ENCODE measurements at places on chromosomes 2 and 18.

GRCh38 chr2:19702267-19702666, 199.5 kb downstream of the TTC32 start:
- DNase-seq: peak; percentile 29

- no peak for DNase-seq
Measured at GRCh38 chr2:171210864-171211431, 50.3 kb upstream of the TLK1 start.

GRCh38 chr18:12408247-12408869, 629 bp downstream of the PRELID3A start:
- peak; percentile 32 for DNase-seq

GRCh38 chr2:20806286-20806685, 16.6 kb downstream of the LDAH start:
- DNase-seq: no peak

DNA sequence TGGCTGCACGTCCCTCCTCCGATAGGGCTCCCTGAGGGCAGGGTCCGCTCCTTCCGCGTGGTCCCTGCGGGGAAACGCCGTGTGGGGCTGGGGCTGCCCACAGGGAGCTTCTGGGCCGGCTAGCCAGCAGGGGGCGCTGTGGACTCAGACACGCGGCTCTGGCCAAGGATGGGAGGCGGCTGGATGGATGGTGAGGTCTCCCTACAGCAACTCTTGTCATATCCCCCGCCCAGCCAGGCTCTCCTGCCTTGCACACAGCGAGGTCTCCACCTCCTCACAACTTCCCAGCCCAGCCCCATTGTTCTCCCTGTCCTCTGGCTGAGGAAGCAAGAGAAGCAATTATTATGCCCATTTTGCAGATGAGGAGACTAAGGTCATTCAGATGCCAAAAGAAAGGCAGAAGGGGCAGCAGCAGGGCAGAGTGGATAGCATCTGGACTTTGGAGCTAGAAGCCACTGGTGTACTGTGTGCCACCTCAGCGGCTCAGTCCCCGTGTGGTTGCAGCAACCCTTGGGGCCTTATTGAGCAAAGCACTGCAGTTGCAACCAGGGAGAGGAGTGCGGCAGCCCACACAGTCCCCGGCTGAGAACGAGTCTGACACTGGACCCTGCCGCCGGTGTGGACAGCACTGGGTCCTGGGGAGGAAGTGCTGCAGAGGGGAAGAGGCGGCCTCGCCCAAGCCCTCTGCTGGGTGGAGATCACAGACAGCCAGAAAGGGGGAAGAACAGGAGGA, 99.0 kb downstream of the ZFP36L2 start:
- DNase-seq: peak; percentile 37

- DNase-seq: no peak
Measured at GRCh38 chr2:73291461-73292315, 1.7 kb downstream of the EGR4 start.

DNA sequence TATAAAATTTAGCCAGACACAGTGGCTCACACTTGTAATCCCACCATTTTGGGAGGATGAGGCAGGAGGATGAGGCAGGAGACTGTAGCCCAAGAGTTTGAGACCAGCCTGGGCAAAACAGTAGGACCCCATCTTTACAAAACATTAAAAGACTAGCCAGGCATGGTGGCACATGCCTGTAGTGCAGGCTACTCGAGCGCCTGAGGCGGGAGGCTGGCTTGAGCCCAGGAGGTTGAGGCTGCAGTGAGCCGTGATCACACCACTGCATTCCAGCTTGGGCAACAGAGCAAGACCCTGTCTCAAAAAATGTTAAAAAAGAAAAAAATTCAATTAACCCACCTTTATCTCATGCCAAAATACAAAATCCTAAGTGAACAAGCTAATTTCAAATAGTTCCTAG, 4.0 kb downstream of the REV1 start:
- no peak for DNase-seq

DNA sequence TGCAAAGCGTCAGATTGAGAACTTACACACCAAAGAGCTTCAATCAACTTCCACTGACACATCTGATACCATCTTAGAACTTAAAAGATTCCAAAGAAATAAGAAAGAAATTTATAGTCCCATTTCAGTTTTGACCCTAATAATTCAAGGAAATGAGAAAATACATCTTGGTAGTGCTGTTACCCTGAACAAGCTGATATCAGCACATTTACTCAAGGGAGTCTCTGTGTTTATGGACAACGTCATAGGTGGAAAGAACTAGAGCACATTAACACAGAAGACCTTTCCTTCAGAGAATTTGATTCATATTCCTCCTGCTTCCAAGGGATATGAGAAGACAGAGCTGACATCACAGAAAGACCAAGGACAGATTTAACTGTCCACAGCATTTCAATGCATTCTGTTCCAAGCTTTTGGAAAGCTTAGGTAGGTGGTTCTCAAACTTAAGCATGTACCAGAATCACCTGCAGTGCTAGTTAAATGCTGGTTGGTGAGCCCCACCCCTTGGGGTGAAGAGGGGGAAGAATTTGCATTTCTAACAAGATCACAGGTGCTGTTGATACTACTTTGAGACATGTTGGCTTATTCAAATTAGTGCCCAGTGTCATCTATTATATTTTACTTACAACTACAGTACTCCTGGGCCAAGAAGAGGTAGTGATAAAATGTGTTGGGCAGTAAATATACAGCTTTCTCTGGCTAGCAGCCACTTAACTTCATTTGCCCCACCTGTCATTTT, 59.8 kb downstream of the LDAH start:
- no peak for DNase-seq

DNA sequence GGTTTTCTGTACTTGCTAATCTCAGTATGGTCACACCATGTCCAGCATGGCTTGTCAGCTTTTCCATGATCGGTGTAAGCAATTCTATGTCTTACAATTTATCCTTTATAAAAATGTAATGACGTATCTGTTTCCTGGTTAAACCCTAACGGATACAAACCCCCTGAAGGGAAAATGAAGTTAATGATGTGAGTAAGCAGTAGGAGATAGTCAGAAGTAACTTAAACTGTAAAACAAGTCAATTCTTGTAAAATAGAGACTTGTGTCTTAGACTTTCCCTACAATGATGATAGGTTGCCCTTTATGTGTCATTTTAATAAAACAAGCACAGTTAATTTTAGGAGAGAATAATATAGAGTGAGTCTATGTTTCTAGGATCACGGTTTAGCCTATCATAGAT, 1365.9 kb upstream of the SLC39A10 start:
- no peak for DNase-seq
